ENCODE measurements at places on chromosomes 2 and 18. TPM values are rescaled to one million over a fixed set of nuclear protein-coding genes. Genes with fewer than 3 reads are reported as not detected.

DNA sequence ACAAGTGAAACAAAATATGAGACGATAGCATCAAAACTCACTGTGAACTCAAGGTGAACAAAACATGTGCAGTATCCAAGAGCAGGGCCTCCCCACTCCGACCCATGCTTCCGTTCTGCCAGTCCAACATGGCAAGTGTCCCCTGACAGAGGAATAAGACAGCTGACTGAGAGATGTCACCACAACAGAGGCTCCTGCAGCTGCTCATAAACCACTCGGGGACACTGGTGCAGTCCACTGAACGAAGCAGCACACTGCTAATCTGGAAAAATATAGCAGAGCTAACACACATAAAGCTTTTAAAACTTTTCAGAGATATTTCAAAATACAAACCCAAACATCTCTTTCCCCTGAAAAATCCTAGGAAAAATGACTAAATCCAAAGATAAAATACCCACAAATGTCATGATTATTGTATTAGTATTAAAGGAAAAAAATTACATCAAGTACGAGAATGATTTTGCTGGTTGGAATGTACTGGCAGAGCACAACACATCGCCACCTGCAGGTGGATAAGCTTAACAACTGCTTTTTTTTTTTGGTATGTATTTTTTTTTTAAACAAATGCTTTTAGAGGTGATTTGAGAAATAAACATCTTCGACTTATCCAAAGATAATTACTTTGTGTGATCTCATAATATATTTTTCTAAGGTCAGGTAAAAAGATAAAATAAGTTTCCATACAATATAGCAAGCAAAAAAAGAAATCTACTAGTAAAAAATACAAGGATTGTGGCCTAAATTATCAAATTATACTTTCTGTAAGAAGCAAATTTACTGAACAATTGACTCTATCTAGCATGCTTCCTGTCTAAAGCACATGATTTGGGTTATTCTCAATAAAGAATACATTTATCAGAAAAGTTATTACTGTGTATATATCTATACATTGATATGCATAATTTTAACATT is 18.6 kb downstream of the THADA start:
- no peak for DNase-seq

- no peak for DNase-seq
Measured at GRCh38 chr2:118103951-118104940, 16.0 kb downstream of the INSIG2 start.

Gene NOL4
- not detected for polyA plus RNA-seq

Gene QPCT
- polyA plus RNA-seq: 18.1 TPM

DNA sequence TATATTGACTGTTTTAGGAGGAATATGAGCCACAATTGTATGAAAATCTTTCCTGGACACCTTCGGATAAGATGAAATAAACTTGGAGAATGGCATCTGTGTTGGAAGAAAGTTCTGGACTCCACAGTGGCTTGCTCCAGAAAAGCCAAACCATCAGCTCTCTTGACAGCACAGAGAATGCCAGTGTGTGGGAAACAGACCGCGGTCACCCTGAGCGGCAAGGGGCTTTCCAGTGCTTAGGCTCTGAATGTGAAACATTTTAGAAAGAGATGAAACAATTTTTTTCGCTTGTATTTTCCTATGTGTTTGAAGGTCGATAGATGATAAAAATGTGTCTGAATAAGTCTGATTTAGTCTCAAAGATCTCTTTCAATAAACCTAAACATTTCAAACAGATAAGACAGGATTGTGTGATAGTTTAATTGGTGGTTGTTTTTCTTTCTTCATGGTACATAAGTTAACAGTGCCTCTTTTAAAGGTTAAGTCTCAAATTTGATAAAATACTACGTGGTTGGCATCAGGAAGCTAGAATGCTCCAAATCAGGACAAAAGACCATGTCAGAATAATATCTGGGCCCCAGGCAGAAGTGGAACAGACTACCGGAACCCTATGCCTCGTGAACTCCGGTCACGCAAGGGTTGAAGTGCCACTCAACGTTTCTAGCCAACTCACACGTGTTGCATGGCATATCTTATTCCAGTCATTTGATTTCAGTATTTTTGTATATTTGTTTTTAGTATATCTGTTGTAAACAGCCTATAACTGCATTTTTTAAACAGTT is 28.9 kb downstream of the PTGR3 start:
- no peak for DNase-seq

DNA sequence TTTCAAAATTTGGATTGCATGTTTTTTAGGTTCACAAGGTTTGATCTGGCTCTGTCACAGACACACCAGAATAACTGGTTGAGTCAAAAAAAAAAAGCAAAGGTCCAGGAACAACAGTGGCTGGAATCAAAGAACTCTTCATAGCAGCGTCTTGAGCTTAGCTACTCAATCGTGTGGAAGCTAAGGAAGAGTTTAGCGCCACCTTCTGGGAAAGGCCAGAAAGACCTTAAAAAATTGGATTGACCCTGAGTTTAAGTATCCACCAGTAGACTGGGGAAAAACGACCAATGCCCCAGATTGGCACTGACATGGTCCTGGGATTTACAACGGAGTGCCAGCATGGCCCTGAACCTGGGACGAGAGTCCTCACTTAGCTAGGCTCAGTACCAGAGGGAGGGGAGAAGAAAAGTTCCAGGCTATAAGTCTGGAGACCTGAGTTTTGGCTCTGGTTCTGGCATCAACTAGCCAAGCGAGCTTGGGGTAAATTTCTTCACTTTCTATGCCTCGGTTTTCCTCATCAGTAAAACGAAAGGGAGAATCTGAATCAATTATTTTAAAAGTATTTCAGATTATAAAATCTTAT is 71.1 kb upstream of the TFCP2L1 start:
- no peak for DNase-seq

Gene LOXL3
- polyA plus RNA-seq: 130 TPM

DNA sequence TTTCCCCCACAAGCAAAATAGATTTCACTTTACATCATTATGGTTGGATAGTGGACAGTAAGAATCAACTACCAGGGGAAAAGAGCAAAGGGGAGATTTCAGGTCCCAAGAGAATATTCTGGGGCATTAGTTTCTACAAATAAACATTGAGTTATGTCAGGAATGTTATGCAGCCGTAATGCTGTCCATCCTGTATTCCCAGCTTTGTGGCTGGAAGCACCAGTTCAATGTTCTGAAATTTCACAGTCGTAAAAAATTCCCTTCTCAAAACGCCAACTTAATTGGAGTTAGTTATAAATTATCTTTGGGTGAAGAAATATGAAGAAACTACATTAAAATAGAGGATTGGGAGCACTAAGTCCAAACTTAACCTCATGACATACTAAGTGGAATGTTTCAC is 141.5 kb upstream of the FIGN start:
- DNase-seq: peak; percentile 66

- DNase-seq: no peak
Measured at GRCh38 chr2:62217421-62217820, 21.5 kb downstream of the B3GNT2 start.

DNA sequence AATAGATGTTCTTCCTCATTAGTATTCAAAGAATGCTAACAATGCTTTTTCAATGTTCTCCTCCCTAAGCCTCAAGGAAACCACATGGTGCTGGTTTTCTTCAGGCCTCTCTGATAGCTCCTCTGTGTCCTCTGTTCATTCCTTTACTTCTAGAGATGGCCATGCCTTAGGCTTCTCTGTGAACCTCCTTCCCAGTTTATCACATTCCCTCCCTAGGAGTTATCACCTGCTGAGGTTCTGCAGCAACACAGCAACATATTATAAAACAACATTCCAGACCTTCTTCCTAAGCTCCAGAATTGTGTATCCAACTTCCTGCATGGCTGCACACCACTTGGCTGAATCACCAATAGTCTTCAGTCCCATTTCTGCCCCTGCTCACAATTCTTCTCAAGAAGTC is 325.5 kb downstream of the IRS1 start:
- no peak for DNase-seq

DNA sequence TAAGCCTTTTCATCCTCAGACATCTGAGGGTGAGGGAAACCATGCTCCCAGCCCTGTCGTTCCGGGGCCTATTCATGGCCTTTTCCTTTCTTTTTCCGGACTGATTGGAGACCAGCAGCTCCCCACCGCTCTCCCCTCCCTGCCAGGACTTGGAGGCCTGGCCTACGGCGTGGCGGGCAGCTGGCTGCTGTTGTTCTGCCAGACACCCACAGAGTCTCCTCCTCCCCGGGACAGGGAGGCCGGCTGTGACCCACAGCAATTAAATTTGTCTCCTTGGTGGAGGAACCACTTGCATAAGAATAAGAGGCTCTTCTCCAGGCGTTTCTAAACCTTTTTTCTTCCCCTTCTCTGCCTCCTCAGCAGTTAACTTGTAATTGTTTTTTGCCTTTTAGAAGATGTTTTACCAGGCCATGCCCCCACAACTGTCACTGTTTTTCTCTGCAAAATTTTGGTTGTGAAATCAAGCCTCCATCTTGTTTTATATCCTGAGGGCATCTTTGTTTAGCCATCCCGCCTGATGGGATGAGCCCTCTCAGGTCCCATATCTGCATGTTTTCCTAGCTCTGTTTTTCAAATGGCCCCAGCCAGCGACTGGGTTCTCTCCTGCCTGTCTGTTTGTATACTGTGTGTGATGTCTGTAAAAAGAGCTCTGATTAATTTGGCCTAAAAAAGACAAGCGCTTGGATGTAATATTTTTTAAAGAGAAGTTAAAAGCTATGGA is 1060.0 kb upstream of the DDX18 start:
- DNase-seq: no peak

DNA sequence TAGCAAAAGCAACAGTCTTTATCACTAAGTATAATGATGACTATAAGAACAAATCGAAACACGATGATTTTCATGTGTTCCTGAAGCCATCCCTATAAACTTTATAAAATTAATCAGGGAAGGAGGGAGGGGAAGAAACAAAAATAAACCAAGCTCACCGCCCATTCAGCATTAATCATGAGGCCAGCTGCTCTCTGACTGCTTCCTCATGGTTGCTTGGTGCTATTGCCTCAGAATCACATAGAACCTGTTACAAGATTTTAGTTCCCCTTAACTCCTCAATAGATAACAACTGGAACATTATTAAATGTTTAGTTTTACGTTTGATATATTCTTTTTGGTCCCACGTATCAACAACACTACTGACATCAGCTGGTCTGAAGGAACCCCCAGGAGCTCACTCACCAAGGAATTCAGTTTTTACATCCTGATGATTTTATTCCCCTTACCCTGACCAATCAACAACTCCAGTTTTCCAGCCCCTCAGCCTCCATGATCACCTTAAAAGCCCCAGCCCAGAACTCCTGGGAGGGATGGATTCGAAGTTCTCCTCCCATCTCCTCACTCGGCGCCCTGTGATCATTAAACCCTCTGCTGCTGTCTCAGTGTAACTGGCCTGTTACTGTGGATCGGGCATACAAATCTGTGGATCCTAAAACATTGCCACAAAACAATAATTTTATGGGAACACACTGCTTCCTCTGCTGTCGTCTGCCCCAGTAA is 10.6 kb upstream of the HNRNPLL start:
- DNase-seq: no peak

DNA sequence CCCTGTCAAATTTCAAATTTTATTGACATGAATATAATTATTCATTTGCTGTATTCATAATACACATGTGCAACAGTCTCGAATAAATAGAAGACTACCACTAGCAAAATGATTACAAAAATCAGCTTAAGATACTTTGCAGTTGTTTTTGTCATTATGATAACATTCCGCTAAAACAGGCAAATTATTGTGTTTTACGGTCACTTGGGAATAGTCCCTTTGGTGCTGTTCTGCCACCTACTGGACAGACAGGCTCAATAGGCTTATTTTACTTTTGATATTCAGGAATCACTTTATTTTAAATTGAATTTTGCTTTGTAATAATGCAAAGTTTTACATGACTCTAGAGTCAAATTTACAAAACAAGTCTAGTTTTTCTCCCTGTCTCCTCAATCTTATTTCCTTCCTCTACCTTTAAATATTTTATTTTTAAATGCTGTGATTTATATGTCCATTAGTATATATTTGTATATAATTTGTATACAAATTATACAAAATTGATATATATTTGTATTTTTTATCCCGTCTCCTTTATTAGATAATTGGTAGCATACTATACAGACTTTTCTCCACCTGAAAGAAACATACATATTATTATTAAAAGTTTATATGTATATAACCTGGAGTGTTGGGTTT is 456.3 kb downstream of the DLGAP1 start:
- no peak for DNase-seq

- no peak for DNase-seq
Measured at GRCh38 chr2:127574656-127575055, 39.2 kb downstream of the MYO7B start.

GRCh38 chr2:224930124-224930523 is 112.1 kb downstream of the DOCK10 start:
- DNase-seq: no peak

GRCh38 chr18:10420561-10421352 is 33.7 kb upstream of the APCDD1 start:
- DNase-seq: no peak

All from BJ (cell line).